ENCODE measurements at places on chromosomes 5 and 9.

DNA sequence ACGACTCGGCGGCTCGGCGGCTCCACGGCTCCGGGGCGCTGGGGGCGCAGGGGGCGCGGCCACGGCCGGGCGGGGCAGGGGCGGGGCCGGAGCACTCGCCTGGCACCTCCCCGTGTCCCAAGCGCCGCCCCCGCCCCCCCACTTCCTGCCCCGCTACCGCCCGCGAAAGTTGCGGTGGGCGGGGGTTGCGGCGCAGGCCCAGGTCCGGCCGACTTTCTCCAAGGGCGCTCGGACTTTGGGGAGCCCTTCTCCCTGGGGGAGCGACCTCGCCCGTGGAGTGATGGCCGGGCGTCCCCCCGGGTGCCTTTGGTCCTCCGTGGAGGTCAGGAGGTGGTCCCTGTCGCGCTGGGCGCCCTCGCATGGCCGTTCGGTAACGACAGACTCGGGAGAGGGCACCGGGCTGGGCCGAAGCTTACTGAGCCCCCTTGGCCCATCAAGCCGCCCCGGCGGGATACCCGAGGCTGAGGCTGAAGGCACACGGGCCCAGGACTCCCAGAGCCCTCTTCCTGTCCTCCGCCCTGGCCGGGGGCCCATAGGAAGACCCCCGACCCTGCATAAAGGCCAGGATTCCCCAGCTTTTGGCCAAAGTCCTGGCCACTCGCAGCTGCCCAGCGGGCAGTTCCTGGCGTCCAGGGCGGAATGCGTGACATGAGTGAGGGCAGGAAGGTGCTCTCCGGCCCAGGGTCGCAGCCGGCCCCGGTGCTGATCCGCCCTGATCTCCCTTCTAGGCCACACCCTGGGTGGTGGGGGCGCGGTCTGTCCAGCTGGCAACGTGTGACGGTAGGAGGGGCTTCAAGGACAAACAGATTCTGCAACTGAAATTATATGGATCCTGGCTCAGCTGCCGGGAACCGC, 883 bp upstream of the VAV2 start:
- DNase-seq, result peak; percentile 93

GRCh38 chr9:97711223-97711626, 14.1 kb upstream of the XPA start:
- no peak for DNase-seq

GRCh38 chr9:35962126-35962906, 4.4 kb upstream of the OR2S2 start:
- peak; percentile 88 for DNase-seq

GRCh38 chr5:154568589-154568988, 90.6 kb upstream of the HAND1 start:
- no peak for DNase-seq

- DNase-seq, result no peak
Measured at GRCh38 chr5:11383506-11384095, 520.6 kb downstream of the CTNND2 start.

- DNase-seq, result no peak
Measured at GRCh38 chr9:80615964-80616363, 1044.2 kb downstream of the TLE4 start.

All from EH (cell line).